Esophagus muscularis mucosa (tissue), 4 donors: ENCODE measurements at places on chromosomes 11 and 22. TPM values are rescaled to one million over a fixed set of nuclear protein-coding genes. Genes with fewer than 3 reads are reported as not detected.

DNA sequence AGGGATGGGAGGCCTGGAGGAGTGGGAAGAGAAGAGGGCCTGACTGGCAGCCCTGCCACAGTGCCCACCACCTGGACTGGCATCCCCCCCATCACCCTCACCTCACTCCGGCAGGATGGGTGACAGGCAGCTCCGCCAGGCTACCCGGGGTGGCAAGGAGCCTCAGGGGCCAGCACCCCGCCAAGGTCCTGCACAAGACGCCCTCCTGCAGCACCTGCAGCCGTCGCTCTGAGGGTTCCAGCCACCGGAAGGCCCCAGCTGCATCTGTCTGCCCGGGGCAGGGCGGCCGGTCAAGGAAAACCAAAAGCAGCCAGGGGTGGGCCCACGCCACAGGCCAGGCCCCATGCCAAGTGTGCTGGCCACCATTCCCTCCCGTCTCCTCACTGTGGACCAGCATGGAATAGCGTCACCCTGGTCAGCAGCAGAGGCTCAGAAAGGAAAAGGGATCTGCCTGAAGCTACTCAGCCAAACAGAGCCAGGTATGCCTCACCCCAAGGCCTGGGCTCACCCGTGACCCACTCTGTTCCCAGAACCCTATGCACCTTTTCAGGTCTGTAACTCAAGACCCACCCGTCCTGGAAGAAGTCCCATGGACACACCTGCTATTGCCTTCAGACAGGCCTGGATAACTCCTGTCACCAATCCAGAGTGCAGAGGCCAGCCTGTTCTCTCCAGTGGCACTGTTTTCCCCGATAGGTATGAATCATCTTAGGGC, 7.0 kb downstream of the RHBDD3 start:
- no peaks in the 10 kb centered on the region for H3K4me1 ChIP-seq
- no peaks in the 10 kb centered on the region for H3K27me3 ChIP-seq
- H3K36me3 ChIP-seq: peaks cover 53% of the 10 kb centered on the region
- no peak for DNase-seq
- no peak overlapping the region for H3K4me3 ChIP-seq

GRCh38 chr11:33256031-33256812, 959 bp upstream of the HIPK3 start:
- peaks cover 11% of the 10 kb centered on the region for H3K4me1 ChIP-seq
- peak overlapping the region; percentile 99 for H3K27ac ChIP-seq
- DNase-seq: no peak
- H3K27me3 ChIP-seq: no peaks in the 10 kb centered on the region
- peak overlapping the region; percentile 81 for H3K4me3 ChIP-seq
- H3K36me3 ChIP-seq: no peaks in the 10 kb centered on the region

DNA sequence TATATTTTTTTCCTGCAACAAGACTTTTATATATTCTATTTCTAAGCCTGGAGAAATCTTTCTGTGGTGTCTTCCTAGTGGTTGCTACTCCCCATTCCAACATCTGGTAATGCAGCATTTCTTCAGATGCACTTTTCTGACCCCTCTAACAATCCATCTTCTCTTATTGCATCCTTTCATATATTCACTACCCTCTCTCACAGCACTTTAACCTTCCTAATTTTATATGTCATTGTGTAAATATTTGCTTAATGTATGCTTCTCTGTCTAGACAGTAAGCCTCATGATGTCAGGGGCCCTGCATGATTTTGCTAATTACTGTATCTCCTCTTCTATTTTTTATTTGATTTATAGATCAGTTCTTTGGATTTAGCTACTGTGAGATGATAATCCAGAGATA, 701.6 kb downstream of the KCNA4 start:
- no peak overlapping the region for H3K4me3 ChIP-seq
- H3K36me3 ChIP-seq: no peaks in the 10 kb centered on the region
- DNase-seq: no peak
- peaks cover 7% of the 10 kb centered on the region for H3K4me1 ChIP-seq

- no peak overlapping the region for H3K27ac ChIP-seq
- peaks cover 7% of the 10 kb centered on the region for H3K4me1 ChIP-seq
These were observed 48.1 kb downstream of the SPON1 start for GRCh38 chr11:14010665-14011064.

Gene OR52B2
- total RNA-seq: not detected

Gene PICALM
- 274 TPM for total RNA-seq

Gene TNNT3
- total RNA-seq: 6.0 TPM

Gene PARVB
- total RNA-seq: 107 TPM

Gene OLFML1
- 7.9 TPM for total RNA-seq

Gene FJX1
- total RNA-seq: 2.1 TPM

GRCh38 chr11:61580271-61580888, 496 bp downstream of the SYT7 start:
- DNase-seq: no peak
- peaks cover 16% of the 10 kb centered on the region for H3K4me1 ChIP-seq

Gene ZP1
- 0.26 TPM for total RNA-seq

Gene OR8G5
- total RNA-seq: not detected

GRCh38 chr11:72705442-72706365, 31.5 kb upstream of the PDE2A start:
- peaks cover 23% of the 10 kb centered on the region for H3K4me1 ChIP-seq
- no peak overlapping the region for H3K4me3 ChIP-seq
- no peaks in the 10 kb centered on the region for H3K27me3 ChIP-seq
- no peak overlapping the region for H3K27ac ChIP-seq
- H3K36me3 ChIP-seq: peaks cover 100% of the 10 kb centered on the region

Gene ROBO4
- total RNA-seq: 49.8 TPM

Gene ART1
- total RNA-seq: not detected

GRCh38 chr11:35427071-35427470, 7.7 kb upstream of the SLC1A2 start:
- no peak overlapping the region for H3K27ac ChIP-seq
- no peaks in the 10 kb centered on the region for H3K27me3 ChIP-seq
- peaks cover 22% of the 10 kb centered on the region for H3K4me1 ChIP-seq
- no peaks in the 10 kb centered on the region for H3K36me3 ChIP-seq

- no peak overlapping the region for H3K4me3 ChIP-seq
- H3K27me3 ChIP-seq: no peaks in the 10 kb centered on the region
- DNase-seq: peak; percentile 70
- H3K4me1 ChIP-seq: no peaks in the 10 kb centered on the region
- H3K27ac ChIP-seq: no peak overlapping the region
- peaks cover 67% of the 10 kb centered on the region for H3K36me3 ChIP-seq
These were observed 33.4 kb upstream of the CTTN start for GRCh38 chr11:70364745-70365543.

- no peak overlapping the region for H3K4me3 ChIP-seq
- H3K4me1 ChIP-seq: no peaks in the 10 kb centered on the region
- peak; percentile 75 for DNase-seq
- no peaks in the 10 kb centered on the region for H3K36me3 ChIP-seq
- H3K27me3 ChIP-seq: no peaks in the 10 kb centered on the region
These were observed 93.0 kb upstream of the TOP3B start for GRCh38 chr22:22075382-22076163.

DNA sequence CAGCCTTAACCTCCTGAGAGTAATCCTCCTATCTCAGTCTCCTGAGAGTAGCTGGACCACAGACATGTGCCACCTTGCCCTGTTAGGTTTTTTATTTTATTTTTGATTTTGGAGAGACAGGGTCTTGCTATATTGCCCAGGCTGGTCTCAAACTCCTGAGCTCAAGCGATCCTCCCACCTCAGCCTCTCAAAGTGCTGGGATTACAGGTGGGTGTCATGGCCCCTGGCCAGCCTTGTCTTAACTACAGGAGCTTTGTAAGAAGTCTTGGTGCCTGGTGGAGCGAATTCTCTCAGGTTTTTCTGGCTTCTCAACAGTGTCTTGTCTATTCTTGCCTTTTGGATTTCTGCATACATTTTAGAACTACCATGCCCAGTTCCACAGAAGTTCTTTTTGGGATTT, 546.4 kb downstream of the TBC1D22A start:
- no peaks in the 10 kb centered on the region for H3K27me3 ChIP-seq
- peak; percentile 24 for DNase-seq
- H3K4me3 ChIP-seq: no peak overlapping the region

DNA sequence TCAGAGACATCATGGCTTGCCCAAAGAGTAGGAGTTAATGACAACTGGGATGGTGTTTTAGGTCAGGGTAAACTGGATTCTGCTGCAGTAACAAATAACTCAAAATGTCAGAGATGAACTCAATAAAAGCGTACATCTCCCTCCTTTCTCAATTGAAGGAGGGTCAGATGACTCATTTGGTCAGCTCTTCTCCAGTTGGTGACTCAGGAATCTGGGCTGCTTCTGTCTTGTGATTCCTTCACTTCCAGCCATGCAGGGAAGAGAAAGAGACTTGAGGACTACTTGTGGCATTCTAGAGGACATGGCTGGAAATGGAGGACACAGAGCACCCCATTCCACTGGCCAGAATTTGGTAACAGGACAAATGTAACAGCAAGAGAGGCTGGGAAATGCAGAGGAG, 3.2 kb upstream of the SYT13 start:
- no peaks in the 10 kb centered on the region for H3K36me3 ChIP-seq
- peaks cover 8% of the 10 kb centered on the region for H3K4me1 ChIP-seq
- H3K27ac ChIP-seq: no peak overlapping the region
- DNase-seq: no peak

DNA sequence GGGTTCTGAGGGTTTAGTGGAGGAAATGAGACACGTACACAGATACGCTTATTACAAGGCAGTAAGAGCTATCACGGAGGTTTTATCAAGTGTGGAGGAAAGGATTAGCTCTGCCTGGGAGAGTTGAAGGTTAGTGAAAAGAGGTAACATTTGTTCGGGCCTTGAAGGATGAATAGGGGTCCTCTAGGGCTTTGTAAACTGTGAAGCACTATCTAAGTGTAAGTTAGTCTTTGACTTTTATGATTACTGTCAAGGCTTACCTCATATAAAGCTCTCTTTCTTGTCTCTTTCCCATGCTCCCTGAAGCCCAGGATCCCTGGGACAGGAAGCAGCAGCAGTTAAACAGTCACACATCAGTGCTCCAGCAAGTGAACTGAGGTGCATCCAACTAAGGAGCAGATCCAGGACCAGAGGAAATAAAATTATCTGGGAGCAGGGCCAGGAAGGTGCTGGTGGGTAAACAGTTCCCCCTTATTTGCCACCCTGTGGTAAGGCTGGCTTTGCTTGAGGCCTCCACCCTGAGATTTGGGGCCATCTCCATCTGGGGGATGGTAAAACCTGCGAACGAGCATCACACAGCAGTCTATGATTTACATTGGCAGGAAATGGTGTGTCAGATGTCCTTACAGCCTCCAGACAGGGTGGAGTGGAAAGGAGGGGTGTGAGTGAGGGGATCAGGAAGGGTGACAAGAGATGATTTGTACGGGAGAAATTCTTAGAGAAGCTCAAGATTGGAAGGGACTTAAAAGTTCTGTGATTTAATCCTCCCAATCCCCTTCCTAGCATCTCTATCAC, 27.2 kb downstream of the GVQW3 start:
- H3K27me3 ChIP-seq: no peaks in the 10 kb centered on the region
- no peak for DNase-seq
- no peak overlapping the region for H3K27ac ChIP-seq
- no peaks in the 10 kb centered on the region for H3K36me3 ChIP-seq
- no peak overlapping the region for H3K4me3 ChIP-seq

DNA sequence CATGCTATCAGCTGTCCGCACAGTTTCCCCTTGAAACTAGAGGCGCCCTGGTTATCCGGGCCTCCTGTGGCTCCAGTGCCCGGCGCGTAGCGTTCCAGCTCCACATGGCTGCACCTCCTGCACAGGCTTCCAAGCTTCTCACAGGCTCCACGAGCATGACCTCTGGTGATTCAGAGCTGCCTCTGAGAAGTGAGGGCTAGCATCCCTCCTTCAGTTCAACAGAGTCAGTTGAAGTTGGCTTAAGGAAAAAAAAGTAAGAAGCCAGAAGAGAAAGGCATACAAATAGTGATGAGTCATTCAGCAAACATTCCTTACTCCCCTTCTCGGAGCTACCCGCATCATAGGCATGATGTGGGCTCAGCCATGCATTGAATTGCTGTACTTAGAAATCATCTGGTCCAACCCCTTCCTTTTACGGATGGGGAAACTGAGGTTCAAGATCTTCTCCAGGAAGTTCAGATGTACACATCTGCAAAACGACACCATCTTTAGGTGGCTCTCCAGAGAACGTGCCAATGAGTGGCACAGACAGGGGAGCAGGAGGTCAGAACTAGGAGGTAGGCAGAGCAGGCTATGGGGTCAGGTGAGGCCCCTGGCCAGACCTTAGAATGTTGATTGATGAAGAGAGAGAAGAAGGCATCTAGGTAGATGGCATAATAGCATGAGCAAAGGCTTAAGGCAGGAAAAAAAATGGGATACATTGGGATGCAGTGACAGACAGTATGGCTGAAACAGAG, 216.3 kb upstream of the TBCEL start:
- no peaks in the 10 kb centered on the region for H3K36me3 ChIP-seq
- H3K4me1 ChIP-seq: no peaks in the 10 kb centered on the region
- H3K27me3 ChIP-seq: peaks cover 37% of the 10 kb centered on the region
- H3K4me3 ChIP-seq: no peak overlapping the region

- H3K4me3 ChIP-seq: no peak overlapping the region
- DNase-seq: no peak
- H3K4me1 ChIP-seq: no peaks in the 10 kb centered on the region
- H3K27me3 ChIP-seq: no peaks in the 10 kb centered on the region
- no peak overlapping the region for H3K27ac ChIP-seq
These were observed 27.2 kb downstream of the BSX start for GRCh38 chr11:122954455-122954854.

Gene SEPTIN5
- total RNA-seq: 11.8 TPM

Gene C11orf91
- not detected for total RNA-seq

Gene OR2AT4
- not detected for total RNA-seq

Gene TH
- not detected for total RNA-seq

DNA sequence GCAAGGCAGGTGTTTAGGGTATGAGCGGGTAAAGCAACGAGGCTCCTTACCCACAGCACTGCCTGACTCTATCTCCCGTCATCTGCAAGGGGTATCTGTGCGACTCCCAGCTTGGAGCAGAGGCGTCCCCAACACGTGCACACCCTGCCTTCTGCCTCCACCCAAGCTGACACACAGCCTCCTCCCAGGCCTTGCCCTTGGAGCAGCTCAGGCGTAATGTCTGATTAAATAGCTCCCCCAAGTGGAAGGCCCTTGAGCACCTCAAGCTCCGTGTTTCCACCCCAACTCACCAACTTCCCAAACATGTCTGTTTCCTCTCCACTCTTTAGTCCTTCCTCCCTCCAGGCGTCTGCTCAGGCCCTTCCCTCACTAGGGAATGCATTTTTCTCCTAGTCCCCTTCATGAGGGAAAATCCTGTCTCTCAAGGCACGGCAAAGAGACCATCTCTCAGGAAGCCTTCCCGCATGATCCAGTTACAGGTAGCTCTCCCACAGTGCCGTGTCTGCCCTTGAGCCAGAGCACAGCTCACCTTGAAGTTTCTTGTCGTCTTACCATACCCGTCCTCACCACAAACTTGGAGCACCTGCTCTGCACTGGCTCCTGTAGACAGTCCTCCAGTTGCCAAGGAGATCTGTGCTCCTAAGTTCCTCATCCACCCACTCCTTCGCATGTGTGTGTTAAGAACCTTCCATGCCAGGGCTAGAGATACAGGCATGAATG, 15.8 kb downstream of the CYB5R2 start:
- no peaks in the 10 kb centered on the region for H3K27me3 ChIP-seq
- no peak overlapping the region for H3K27ac ChIP-seq
- no peak overlapping the region for H3K4me3 ChIP-seq
- H3K4me1 ChIP-seq: no peaks in the 10 kb centered on the region

GRCh38 chr11:10298342-10298741, 4.3 kb upstream of the SBF2 start:
- H3K4me3 ChIP-seq: no peak overlapping the region
- peaks cover 22% of the 10 kb centered on the region for H3K4me1 ChIP-seq
- H3K36me3 ChIP-seq: no peaks in the 10 kb centered on the region
- DNase-seq: no peak
- H3K27ac ChIP-seq: no peak overlapping the region
- H3K27me3 ChIP-seq: peaks cover 4% of the 10 kb centered on the region

- H3K36me3 ChIP-seq: no peaks in the 10 kb centered on the region
- no peak overlapping the region for H3K27ac ChIP-seq
- peaks cover 8% of the 10 kb centered on the region for H3K4me1 ChIP-seq
These were observed 29.5 kb upstream of the LMO1 start for GRCh38 chr11:8293171-8293570.

Gene GAL3ST1
- 3.2 TPM for total RNA-seq

Gene CHRM1
- not detected for total RNA-seq
